ENCODE measurements at places on chromosomes 5 and 9. TPM values are rescaled to one million over a fixed set of nuclear protein-coding genes. Genes with fewer than 3 reads are reported as not detected.

DNA sequence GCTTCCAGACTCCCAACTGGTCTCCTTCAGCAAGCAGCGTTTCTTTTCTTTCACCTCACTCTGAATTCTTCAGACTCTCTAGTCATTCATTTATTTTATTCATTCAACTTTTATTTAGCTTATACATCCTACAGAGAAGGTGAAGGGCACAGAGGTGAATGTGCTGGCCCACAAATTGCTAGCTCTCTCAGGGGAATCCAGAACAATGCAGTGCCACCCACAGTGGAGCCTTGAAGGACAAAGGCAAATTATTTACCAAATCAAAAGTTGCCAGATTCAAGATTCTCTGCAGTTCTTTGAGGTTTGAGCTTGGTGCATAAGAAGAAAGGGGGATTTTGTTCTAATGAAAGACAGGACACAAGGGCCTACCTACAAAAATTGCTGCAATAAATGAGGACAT lies 29.7 kb downstream of the GRIA1 start:
- no peak for DNase-seq

DNA sequence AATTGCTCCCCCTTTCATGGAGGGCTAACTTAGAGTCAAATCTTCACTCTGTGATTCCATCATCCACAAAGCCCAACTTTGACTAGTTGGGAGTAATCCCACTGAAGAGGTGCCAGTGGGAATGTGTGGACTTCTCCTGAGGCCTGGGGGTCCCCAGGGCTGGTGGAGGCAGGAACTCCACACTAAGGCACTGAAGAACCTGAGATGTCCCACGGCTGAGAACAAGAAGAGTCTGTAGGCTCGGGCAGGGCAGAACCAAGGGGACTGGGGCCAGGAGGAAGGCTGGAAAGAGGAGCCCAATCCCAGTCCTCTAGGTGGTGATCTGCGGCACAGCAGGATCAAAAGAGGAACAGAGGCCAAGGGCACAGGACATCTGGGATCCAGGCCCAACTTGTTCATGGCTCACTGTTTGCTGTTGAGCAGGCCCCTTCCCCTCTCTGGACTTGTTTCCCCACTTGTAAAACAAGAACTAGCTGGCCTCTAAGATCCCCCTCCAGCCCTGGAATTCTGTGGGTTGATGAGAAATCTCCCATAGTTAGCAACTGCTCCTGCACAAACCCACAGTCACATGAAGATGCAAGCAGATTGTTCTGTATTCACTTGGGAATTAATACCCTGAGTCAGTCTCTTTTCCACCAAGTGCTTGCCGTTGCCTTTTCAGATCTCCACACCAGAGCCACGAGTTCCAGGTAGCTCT lies 32.7 kb upstream of the ALDH1B1 start:
- DNase-seq, result no peak

DNA sequence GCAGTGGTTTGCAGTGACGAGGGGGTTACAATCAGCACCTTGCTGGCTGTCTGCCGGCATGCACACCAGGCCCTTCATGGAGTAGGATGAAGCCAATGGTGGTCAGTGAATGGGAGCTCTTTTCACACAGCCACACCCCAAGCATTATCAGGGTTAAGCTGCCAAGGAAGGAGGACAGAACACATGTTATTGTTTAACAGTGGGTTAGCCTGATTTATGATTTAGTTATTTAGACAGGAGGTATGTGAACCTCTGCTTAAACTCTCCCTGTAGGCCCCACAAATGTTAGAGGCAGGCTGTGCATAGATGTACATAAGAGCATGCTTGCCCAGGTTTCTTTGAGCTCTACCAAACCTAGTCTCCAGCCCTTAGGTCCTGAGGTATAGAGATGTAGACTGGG lies 262.9 kb downstream of the SPOCK1 start:
- no peak for DNase-seq

- no peak for DNase-seq
Observed at GRCh38 chr5:156888520-156888919, 38.4 kb downstream of the PPP1R2B start.

CNTFR gene
- not detected for total RNA-seq

ANAPC2 gene
- total RNA-seq, result 23.2 TPM

GRCh38 chr5:97923496-97923895 lies 740.4 kb upstream of the RIOK2 start:
- no peak for DNase-seq

DNA sequence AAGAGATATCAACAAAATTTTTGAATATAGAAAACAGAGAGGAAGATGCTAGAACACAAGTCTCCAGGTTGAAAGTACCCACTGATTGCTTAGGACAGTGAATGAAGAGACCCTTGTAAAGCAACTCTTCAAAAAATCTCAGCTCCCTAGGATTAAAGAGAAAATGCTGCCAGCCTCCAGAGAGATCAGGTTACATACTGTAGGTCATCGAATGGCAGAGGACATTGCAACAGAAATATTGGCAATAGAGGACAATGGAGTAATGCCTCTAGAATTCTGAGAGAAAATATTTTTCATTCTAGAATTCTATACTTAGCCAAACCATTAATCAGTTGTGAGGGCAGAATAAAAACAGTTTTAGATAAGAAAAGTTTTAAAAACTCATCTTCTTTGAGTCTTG lies 43.1 kb upstream of the ELL2 start:
- DNase-seq, result no peak
